GM23338 (cell line): ENCODE measurements at places on chromosomes 6 and 20. TPM values are rescaled to one million over a fixed set of nuclear protein-coding genes. Genes with fewer than 3 reads are reported as not detected.
A peak's percentile ranks its signal among the peaks of the same experiment; 100 is the strongest.

- no peaks in the 10 kb centered on the region; the same call in 1 of the 2 replicates for H3K36me3 ChIP-seq
- no peaks in the 10 kb centered on the region for H3K27me3 ChIP-seq
- H3K4me1 ChIP-seq: 0 out of 2 replicates have a peak, but pooled peaks cover 3% of the 10 kb centered on the region
These were observed 65.2 kb downstream of the CDS2 start for GRCh38 chr20:5191829-5192569.

DCDC2 gene
- total RNA-seq: 0.50 and 0.59 TPM in 2 replicates

GRCh38 chr20:63774306-63774705, 34.7 kb downstream of the SLC2A4RG start:
- no peaks in the 10 kb centered on the region for H3K36me3 ChIP-seq
- H3K4me3 ChIP-seq: no peak overlapping the region
- no peak for DNase-seq
- H3K4me1 ChIP-seq: peaks cover 5% of the 10 kb centered on the region; the same call in 1 of the 2 replicates

- peaks cover 3% of the 10 kb centered on the region; the same call in 1 of the 2 replicates for H3K4me1 ChIP-seq
- peak overlapping the region; percentile 81 for H3K27ac ChIP-seq
- no peak overlapping the region for H3K4me3 ChIP-seq
These were observed 71.2 kb downstream of the TIAM2 start for GRCh38 chr6:155066361-155066760.

DNA sequence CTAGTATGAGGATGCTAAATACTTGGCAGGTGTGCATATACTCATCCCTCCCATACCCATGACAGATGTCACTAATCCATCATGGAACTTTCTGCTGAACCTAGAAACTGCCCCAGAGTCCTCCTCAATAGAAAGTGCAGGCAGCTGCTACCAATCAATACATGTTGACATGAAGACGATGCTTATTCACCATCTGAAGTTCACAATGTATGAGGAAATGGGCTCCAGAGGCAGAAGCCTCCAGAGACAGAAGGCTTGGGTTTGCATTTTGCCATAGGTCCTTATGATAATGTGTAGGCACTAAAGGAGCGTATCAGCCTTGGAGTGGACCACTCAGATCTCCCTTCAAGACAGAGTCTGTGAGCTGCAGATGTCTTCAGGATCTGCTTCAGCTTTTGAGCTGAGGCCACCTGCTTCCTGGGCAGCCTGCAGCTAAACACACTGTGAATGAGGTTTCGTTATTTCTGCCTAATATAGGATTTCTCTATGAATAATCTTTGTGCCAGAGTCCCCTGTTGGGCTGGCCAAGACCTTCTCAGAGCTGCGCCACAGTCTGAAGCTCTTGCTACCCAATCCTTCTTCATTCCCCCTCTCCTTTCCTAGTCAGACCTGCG, 7.5 kb upstream of the KIAA1755 start:
- H3K36me3 ChIP-seq: no peaks in the 10 kb centered on the region
- H3K4me3 ChIP-seq: no peak overlapping the region
- no peak overlapping the region for H3K27ac ChIP-seq
- no peak for DNase-seq
- no peaks in the 10 kb centered on the region for H3K27me3 ChIP-seq
